Stimulated activated CD8-positive, alpha-beta memory T cell treated with anti-CD3 and anti-CD28 coated beads, Interleukin-4, amount 100 ng/mL, for 4 hours (primary cell): ENCODE measurements at places on chromosomes 5 and 9.

DNA sequence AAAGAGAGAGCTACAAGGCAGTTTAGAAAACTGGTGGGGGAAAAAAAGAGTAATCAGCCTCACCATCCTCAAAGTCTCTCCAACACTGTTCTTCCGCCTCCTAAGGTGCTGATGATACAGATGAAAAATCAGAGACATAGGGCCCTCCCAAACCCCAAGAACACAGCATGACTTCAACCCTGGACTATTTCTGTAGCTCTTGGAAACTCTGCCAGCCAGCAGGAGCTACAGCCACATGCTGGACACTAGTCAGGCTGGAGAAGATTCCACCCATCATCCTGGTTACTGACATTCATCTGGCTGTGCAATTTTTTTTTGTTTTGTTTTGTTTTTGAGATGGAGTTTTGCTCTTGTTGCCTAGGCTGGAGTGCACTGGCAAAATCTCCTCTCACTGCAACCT is 42.4 kb downstream of the OXCT1 start:
- DNase-seq: no peak

- DNase-seq: no peak
Observed at GRCh38 chr5:50898966-50899365, 232.5 kb downstream of the PARP8 start.

DNA sequence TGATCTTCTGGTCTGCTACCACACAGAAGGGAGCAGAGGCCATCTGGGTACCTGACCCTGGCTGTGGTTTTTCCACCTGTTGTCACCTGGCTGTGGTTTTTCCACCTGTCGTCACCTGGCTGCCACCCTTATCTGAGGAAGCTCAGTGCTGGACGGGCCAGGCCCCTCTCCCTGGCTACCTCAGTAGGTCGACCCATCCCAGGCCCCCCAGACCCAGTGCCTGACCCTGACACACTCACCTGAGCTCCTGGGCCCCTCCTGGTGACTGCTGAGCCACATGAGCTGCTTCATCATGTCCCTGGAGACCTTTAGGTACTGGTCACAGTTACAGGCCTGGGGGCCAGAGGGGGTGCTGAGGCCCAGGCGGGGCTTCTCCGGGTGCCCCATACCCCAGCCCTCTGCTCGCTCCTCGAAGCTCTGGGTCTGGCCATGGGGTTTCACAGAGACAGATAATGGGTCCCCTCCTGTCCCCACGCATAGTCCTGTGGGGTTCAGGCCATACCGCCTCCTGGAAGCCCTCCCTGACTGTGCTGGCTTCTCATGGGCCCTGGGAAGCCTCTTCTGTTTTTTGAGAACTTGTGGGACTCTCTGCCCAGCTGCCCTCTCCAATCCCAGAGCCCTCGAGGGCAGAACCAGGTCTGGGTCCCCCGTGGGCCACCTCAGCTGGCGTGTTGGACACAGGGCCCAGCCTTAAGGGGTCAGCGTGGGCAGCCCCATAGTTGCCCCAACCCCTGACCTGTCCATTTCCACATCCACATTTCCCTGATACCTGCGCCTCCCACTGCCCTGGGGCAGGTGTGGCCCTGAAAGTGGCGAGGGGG is 7.5 kb upstream of the NRARP start:
- no peak for DNase-seq

DNA sequence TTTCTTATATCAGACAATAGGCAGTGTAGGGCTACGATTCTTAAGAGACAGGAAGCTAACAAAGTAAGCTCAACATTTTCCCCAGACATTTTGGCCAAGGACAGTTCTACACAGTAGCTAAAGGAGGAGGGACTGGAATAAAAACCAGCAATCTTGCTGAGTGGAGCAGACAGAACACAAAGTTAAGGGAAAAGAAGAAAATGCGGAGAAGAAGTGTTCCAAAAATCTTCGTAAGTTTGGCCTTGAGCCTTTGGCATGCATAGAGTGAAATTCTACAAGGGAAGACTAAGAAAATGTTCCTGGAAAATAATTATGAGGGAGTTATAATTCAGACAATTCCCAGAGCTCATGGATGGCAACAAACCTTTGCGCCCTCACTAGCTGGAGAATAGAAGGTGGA is 748.0 kb upstream of the CTNND2 start:
- DNase-seq: no peak

GRCh38 chr5:117203584-117203983 is 629.0 kb upstream of the SEMA6A start:
- no peak for DNase-seq

GRCh38 chr9:20603524-20604268 is 18.6 kb downstream of the MLLT3 start:
- DNase-seq: no peak

- DNase-seq: peak; percentile 58
Observed at GRCh38 chr5:135398855-135399793, at the start of gene MACROH2A1. MACROH2A1 (minus strand) TSS chr5:135399231; CDS start chr5:135389093, 10,138 bp downstream.

GRCh38 chr5:41822036-41822435 is 48.2 kb downstream of the OXCT1 start:
- no peak for DNase-seq

- no peak for DNase-seq
Observed at GRCh38 chr5:107341376-107342084, 329.2 kb downstream of the EFNA5 start.

GRCh38 chr5:156691572-156691971 is 158.5 kb upstream of the PPP1R2B start:
- DNase-seq: no peak

DNA sequence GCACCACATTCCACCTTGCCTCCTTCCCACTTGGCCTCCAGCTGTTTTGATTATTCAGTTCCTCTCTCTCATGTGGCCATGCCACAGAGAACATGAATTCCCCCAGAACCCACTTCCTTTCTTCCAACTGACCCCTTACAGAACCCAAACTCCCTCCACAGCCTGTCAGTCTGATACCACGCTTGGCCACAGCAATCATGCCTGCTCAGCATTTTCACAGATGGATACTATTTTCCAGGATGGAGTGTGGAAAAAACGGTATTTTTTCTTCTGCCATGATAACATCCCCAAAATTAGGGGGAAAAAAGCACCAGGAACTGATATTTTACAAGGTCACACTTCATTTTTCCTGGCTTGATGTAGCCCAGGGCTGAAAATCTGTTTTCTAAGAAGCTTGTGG is 34.9 kb upstream of the SLIT3 start:
- DNase-seq: no peak

DNA sequence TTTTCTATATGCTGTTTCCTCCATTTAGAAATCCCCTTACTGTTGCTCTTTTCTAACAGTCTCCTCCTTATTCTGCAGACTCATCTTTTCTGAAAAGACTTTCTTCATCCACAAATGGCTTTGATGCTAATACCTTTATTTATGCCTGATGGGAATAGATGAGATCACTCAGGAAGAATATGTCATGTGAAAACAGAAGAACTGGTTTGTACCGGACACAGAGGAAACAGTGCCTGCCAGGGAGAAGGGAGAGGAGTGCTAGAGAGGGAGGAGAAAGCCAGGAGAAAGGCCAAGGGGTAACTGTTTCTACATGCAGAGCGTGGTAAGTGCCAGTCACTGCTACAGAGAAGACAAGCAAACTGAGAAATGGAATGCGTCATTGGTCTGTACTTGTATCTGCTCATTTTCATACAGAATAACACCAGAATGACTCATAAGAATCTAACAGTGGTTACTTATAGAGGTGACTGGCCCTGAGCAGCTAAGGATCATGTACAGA is 45.9 kb upstream of the PJA2 start:
- no peak for DNase-seq

GRCh38 chr9:21357479-21358460 is 7.1 kb upstream of the IFNA6 start:
- no peak for DNase-seq

- DNase-seq: no peak
Observed at GRCh38 chr5:136006761-136007251, 22.0 kb upstream of the TGFBI start.

DNA sequence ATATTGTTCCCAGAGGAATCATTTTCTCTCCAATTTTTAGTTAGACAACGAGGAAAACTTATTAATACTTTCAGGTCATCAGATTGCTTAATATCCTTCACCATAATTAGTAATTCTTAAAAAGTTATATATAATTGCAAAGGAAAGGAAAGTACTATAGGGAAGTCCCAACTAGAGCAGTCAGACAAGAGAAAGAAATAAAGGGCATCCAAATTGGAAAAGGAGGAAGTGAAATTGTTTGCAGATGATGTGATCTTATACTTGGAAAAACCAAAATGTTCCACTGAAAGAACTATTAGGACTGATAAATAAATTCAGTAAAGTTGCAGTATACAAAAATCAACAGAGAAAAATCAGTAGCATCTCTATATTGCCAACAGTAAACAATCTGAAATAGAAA is 223.5 kb upstream of the MEF2C start:
- no peak for DNase-seq

GRCh38 chr5:93017849-93018248 is 563.2 kb downstream of the NR2F1-AS1 start:
- no peak for DNase-seq

GRCh38 chr9:27963836-27964235 is 390.6 kb upstream of the C9orf72 start:
- no peak for DNase-seq

DNA sequence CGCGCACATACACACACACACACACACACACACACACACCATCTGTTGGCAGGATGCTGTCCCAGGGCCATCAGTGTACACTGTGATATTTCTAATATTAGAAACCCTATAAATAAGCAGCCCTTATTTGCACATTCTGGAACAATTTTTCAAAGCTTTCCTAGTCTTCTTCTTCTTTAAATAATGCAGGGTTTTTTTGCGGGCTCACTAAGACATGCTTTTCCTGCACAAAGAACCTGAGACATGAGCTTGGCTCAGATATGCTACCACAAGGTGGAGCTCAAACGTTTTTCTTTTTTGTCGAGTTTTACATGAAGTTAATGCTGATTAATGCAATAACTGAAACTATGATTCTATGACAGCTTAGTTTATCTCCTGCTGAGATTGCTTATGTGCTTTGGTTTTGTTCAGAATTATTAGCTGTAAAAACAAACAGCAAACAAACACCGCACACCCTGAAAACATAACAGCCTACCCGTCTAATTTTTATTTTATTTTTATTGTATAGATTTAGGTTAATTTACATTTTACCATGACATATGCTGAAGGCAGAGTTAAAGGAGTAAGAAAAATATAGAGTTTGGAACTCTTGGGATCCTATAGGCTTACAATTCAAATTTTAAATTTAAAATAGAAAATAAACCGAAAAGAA is 95.8 kb downstream of the ALDH1A1 start:
- DNase-seq: no peak
